ENCODE measurements at places on chromosomes 11 and 22.

- no peak for DNase-seq
Observed at GRCh38 chr11:123545726-123546270, 108.6 kb downstream of the SCN3B start.

DNA sequence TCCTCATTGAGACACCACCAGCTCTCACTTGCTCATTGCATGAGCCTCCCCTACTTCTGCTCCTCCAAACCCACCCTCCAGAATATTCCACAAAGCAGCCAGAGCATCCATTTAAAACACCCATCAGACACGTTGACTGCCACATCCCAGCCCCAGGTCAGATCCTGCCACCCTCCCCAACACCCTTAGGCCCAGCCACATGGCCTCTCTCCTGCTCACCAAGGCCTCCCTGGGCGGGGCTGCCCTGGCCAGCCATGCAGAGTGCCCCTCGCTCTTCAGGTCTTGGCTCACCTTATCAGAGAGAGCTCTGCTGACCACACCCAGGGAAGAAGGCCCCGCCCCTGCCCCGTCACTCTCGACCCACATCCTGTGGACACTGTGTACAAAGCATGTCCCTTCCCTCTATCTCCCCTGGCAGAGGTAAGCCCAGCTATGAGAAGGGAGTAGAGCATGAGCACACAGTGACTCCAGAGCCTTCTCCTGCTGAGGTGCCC is 106.8 kb downstream of the MICAL3 start:
- DNase-seq, result no peak

DNA sequence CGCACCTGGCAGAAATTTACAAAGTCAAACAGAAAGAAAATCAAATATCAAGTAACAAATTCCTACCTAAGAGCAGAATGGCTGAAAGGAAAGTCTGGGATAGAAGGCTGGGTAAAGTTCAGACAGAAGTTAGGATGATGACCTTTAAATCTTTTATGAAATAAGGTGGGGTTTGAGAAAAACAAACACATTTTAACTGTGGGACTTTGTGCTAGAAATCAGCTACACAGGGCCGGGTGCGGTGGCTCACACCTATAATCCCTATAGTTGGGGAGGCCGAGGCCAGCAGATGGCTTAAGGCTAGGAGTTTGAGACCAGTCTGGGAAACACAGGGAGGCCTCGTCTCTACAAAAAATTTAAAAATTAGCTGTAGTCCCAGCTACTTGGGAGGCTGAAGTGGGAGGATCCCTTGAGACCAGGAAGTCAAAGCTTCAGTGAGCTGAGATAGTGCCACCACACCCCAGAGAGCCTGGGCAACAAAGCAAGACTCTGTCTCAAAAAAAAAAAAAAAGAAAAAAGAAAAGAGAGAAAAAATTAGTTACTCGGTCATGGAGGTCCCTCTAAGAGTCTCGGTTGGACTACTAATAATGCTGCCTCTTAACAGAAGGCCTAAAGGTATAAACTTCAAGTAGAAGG is 119.7 kb upstream of the BID start:
- DNase-seq, result no peak

GRCh38 chr11:118353084-118353710 is 6.2 kb upstream of the UBE4A start:
- no peak for DNase-seq

- no peak for DNase-seq
Observed at GRCh38 chr11:120827198-120827597, 196.7 kb upstream of the TBCEL start.

DNA sequence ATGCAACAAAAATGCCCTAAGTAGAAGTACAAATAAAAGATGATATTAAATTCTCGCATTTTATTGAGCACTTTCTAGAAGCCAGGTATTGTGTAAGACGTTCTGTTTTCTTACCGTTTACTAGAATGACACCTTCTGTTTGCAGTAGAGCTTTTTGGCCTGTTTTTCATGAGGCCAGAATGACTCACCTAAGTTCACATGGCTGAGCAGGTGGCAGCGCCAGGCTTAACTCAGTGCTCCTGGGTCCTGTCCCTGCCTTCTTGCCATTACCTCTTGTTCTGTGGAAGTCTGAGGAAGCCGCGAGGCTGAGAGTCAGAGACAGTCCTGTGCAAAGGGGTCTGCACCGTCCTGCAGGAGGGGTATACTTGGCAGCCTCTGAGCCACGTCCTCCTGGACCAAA is 113.8 kb downstream of the ATXN10 start:
- DNase-seq, result no peak

DNA sequence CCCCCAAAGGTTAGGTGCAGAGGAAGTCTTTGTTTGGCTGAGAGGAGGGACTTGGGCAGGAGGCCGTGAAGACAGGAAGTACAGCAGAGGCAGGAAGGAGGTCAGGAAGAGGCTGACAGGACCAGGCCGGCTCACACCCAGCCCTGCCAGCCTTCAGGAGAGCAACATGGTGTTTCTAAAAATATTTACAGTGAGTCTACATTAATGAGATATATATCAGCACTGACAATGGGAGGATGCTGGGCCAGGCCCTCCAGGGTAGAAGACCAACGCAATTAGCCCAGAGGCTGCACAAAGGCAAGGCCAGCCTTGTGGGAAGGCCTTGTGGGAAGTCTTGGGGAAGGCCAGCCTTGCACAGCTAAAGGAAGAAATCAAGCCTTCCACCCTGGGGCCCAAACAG is 7.9 kb upstream of the APLNR start:
- no peak for DNase-seq

- no peak for DNase-seq
Observed at GRCh38 chr11:109940816-109941215, 152.4 kb upstream of the ZC3H12C start.

- DNase-seq, result no peak
Observed at GRCh38 chr11:2321311-2321683, 19.5 kb downstream of the TSPAN32 start.

- DNase-seq, result no peak
Observed at GRCh38 chr11:11985016-11985715, 23.3 kb downstream of the DKK3 start.
